ENCODE measurements at places on chromosomes 11 and 22.

- DNase-seq = no peak
These were observed 9.0 kb downstream of the RBX1 start for GRCh38 chr22:40960145-40960544.

- DNase-seq = no peak
These were observed 28.0 kb downstream of the ARHGAP1 start for GRCh38 chr11:46672381-46672839.

DNA sequence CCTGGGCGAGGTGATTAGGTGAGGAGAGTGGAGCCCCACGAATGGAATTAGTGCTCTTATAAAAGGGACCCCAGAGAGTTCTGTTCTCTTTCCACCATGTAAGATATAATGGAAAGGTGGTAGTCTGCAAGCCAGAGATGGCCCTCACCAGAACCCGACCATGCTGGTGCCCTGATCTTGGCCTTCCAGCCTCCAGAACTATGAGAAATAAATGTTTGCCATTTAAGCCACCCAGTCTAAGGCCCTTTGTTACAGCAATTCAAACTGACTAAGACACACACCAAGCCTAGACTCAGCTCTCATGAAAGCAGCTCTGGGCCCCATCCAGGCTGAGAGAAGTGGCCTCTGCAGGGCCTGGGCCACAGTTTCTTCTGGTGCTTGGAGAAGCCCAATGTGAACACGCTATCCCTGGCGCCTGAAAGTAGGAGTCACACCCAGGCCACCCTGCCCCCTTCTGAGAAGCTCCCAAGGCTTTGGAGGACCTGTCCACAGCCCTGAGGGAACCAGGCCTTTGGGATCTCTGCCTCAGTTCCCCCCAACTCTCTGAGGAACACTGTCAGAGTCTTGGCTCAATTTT, 35.3 kb upstream of the LYVE1 start:
- no peak for DNase-seq

DNA sequence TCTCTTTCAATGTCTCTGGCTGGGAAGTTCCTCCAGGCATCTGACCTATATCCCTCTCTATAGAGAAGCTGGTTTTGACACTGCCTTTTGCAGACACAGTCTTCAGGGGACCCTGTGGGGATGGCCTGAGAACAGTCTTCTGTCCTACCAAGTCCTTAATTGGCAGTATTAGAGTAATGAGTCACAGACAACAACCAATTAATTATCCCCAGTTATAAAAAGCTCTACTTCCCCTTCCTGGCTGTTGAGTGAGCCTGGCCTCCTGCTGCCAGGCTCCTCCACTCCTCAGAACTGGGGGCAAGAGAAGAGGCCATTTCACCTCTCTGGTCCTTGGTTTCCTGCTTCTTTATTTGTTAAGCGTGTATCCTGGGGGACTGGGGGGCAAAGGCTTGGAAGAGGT, 41.2 kb upstream of the KLHL35 start:
- DNase-seq = no peak

- DNase-seq = no peak
These were observed 16.7 kb upstream of the PISD start for GRCh38 chr22:31678748-31679147.

DNA sequence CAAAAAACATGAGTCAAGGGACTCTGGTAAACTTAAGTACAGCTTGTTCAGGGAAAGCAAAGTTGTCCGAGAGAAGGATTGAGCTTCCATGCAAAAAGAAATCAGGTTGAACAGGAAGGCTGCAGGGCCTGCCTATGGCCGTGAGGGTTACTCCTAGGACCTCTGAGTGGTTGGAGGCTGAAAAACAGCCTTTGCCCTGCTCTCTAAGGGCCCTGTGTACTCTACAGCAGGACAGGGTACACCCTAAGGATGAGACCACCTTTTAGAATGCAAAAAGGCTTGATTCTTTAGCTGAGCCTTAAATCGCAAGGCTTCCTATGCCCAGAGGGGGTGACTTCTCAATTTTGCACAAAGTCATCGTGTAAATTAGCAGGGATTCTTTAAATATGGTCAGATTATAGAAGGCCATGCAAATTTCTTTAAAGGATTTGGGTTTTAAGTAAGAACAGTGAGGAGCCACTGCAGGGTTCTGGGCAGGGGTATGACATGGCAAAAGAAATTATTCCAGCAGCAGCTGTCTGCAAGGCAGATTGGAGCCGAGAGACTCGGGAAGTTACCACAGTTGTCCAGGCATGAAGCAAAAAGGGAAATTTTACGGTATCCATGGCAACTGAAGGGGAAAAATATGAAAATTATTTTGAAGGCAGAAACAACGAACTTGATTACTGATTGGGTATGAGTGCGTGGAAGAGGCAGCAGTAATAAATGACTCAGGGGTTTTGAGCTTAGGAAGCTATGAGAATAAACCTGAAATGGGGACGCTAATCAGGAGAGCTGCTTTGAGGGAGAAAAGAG, 91.8 kb downstream of the FAM76B start:
- no peak for DNase-seq
